Fibroblast of skin of right biceps (primary cell): ENCODE measurements at places on chromosomes 6 and 20.

GRCh38 chr6:6742535-6742934 is 154.0 kb downstream of the LY86 start:
- no peak for DNase-seq

DNA sequence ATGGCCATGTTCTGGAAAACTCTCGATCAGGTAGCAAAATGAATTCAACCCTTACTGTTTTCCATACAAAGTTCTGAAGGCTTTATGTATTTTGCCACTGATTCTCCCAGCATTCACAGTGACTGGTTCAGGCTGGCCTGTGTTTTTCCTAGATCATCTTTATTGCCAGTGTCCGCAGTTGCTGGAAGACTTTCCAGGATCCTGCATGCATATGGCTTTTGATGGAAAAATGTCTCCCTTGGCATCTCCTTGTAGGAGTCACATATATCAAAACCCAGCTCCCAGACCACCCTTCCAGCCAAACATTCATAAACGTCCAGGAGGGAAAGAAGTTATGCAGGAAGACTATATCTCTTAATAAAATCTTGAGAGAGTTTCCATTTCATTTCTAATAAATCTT is 588.8 kb downstream of the MAFB start:
- no peak for DNase-seq

DNA sequence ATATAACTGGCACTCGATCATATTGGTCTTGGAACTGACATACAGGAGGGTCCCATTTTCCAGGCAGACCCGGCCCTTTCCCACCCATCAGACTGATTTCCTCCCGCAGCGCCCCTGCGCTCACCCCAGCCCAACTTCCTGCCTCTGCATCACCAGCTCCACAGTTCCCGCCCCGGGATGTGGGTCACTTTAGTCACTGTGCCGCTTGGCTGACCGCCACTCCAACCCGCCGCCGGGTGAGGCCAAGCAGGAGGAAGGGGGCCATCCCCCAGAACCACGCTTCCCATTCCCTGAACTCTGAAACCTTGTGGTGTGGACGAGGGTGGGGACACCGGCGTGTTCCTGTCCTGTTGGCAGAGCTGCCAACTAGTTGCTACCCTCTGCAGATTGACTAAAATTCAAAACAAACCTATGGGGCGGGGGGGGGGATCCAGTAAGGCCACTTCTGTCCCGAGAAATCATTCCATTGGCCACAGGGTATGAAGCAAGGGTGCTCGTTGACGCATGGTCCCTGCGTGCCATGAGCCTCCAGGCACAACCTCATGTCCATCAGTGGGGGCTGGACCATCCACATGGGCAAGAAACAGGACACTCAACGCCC is 12.3 kb downstream of the TGM2 start:
- DNase-seq, result peak; percentile 63

- DNase-seq, result peak; percentile 70
Observed at GRCh38 chr20:50498071-50498776, 12.0 kb upstream of the PTPN1 start.

DNA sequence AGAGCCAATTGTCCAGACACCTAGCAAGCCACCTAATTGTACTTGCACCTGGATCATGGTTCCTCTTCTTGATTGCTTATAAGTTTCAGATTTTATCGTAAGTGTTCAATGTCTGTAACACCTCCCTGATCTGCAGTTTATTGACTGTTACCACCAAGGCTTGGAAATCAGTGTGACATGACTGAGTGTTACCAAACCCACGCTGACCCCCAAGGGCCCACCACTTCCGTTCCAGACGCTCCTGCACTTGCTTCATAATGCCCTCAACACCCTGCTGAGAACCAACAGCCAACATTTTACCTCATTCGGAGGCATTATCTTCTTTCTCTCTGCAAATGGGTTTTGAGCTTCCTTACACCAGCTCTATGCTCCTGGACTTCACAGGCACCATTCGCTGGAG is 6.3 kb downstream of the CCR6 start:
- no peak for DNase-seq

GRCh38 chr6:150119173-150119572 is 23.7 kb upstream of the PPP1R14C start:
- peak; percentile 22 for DNase-seq

GRCh38 chr6:169224185-169224695 is 29.4 kb downstream of the THBS2 start:
- no peak for DNase-seq

DNA sequence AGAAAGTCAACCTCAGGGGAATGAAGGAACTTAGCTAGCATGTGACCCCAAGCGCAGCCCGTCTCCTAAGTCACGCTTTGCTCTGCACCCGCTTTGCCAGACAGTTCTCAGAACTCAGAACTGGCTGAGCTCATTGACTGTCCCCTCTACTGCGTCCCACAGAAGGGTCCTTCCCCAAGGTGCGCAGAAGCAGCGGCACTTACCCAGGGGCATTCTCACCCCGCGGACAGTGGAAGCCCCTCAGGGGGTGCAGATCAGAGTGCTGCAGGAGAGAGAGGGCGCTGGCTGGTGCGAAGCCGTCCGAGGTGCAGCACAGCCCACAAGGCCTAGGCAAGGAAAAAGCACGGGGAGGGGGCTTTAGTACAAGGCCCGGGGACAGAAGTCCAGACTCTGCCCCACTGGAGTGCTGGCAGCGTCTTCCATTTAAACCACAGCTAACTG is 807 bp downstream of the SNHG17 start:
- no peak for DNase-seq

- no peak for DNase-seq
Observed at GRCh38 chr6:2558861-2559801, 191.6 kb downstream of the MYLK4 start.

- DNase-seq, result no peak
Observed at GRCh38 chr6:37050854-37051137, 45.3 kb downstream of the FGD2 start.

DNA sequence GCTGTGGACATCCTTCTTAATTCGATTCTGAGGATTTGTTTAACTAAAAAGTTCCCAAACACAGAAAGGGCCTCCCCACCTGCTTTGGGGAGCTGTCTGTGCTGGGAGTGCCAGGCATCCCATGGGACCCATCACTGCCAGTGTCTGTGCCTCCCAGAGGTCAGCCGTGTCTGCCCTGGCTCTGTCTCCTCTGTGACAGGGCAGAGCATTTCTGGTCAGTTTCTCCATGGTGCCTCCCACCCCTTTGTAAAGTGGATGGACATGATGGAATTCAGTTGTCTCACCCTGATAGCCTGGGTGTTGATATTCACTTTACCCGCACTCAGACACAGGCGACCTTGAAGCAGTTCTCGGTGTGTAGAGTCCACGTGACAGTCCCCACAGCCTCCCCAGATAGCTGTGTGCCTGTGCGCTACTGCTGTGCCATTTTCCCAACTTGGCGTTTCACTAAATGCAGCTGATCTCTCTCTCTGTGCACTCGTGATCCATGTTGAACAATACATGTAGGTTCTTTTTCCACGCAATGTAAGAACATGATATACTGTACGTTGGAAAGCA is 70.5 kb downstream of the CDS2 start:
- DNase-seq, result no peak

- peak; percentile 2 for DNase-seq
Observed at GRCh38 chr6:51350308-51350904, 531.7 kb downstream of the TFAP2B start.
